ENCODE measurements at places on chromosomes 3 and 15.

- no peak overlapping the region for H3K27ac ChIP-seq
- H3K4me1 ChIP-seq = no peaks in the 10 kb centered on the region
- no peak for DNase-seq
- H3K27me3 ChIP-seq = peaks cover 38% of the 10 kb centered on the region
- H3K4me3 ChIP-seq = no peak overlapping the region
- H3K36me3 ChIP-seq = no peaks in the 10 kb centered on the region
Observed at GRCh38 chr15:74334127-74334526, 33.3 kb downstream of the CYP11A1 start.

DNA sequence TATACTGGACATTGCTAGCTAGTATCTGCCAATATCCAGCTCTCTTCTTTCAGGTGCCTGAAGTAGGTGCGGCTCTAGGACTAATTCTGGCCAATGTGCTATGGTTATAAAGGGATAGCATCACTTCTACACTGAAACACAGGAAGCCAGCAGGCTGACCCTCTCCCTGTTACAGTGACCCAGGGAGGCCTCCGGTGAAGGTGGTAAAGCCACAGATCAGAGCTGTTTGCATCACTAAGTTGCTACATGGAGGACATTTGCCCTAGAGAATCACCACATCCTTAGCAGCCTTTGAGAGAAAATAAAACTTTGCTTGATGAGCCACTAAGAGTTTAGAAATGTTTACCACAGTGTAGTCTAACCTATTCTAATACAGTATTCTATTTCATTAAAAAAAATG, 161.4 kb downstream of the CHST2 start:
- no peak overlapping the region for H3K4me3 ChIP-seq
- no peak overlapping the region for H3K27ac ChIP-seq
- H3K36me3 ChIP-seq = no peaks in the 10 kb centered on the region
- H3K27me3 ChIP-seq = no peaks in the 10 kb centered on the region

DNA sequence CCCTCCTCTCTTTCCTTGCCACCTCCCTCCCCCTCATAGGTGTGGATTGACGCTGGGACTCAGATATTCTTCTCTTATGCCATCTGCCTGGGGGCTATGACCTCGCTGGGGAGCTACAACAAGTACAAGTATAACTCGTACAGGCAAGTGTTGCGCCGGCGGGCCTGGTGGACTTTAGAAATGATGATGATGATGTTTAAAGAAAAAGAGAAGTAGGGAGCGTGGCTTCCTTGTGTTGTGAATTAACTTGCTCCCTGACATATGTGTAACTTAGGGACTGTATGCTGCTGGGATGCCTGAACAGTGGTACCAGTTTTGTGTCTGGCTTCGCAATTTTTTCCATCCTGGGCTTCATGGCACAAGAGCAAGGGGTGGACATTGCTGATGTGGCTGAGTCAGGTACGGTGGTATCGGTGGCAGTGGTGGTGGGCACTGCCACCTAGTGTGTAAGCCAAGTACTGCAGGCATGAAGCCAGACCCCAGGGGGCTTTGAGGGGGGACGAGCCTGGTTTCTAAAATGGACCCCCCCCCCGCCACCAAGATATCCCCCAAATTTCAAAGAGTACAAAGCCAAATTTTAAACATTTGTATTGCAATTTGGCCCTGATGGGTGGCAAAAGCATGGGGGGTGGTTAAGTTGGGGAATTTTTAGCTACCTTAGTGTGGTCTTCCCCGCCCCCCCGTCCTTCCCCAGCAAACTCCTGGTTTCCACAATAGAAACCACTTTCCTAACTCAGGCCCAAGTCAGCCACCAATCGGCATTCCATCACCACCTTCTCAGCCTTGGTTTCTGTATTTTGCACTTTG, 65.6 kb downstream of the SLC6A6 start:
- peaks cover 80% of the 10 kb centered on the region for H3K36me3 ChIP-seq
- H3K27ac ChIP-seq = no peak overlapping the region
- peaks cover 39% of the 10 kb centered on the region for H3K4me1 ChIP-seq
- no peak overlapping the region for H3K4me3 ChIP-seq
- H3K27me3 ChIP-seq = no peaks in the 10 kb centered on the region

DNA sequence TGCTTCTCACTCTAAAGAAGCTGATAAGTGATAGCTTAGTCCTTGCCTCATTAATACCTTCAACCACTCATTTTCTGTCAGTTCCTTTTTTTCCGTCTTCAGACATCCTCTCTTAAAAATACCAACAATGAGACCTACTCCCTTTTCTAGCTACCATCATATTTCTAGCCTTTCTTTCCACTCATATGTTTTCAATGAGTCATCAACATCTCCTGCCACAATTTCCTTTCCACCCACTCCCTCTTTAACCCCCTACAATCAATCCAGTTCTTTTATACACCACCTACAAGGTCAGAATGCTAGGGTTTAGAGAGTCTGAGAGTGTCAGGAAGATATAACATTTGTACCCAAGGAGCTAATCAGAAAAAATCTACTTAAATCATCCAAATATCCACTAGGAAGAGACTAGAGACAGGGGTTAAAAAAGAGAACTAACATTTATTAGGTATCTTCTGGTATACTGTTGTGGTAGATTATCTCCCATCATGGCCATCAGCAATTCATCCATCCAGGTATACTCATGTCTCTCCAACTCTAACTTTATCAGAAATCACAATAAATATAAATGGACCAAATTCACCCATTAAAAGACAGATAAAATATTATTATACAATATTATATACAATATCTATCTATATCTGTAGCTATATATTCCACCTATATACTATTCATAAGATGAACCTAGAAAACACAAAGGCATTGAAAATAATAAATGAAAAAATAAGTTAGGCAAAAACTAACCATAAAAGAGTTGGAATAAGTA, 42.5 kb downstream of the MYLK start:
- peaks cover 24% of the 10 kb centered on the region for H3K36me3 ChIP-seq
- no peaks in the 10 kb centered on the region for H3K27me3 ChIP-seq
- H3K4me3 ChIP-seq = peak overlapping the region; percentile 8
- no peak for DNase-seq
- peaks cover 2% of the 10 kb centered on the region for H3K4me1 ChIP-seq

DNA sequence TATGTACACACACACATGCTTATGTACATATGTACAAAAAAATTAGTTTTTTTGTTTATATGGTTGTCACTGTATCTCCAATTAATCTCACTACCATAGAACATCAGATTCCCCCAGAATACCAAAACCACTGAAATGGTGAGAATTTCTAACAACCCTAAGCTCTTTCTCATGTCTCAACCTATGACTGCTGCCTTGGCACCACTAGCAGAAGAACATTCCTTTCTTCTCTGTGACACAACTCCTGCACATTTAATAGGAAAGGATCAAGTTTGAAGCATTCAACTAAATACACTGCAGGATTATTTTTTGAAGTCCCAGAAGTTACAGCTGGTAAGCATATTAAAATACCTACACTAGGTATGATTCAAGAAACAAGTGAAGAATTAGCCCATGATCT, 109.6 kb downstream of the FAM174B start:
- no peak for DNase-seq
- no peak overlapping the region for H3K27ac ChIP-seq
- H3K36me3 ChIP-seq = no peaks in the 10 kb centered on the region
- no peaks in the 10 kb centered on the region for H3K4me1 ChIP-seq
- no peaks in the 10 kb centered on the region for H3K27me3 ChIP-seq
- no peak overlapping the region for H3K4me3 ChIP-seq

DNA sequence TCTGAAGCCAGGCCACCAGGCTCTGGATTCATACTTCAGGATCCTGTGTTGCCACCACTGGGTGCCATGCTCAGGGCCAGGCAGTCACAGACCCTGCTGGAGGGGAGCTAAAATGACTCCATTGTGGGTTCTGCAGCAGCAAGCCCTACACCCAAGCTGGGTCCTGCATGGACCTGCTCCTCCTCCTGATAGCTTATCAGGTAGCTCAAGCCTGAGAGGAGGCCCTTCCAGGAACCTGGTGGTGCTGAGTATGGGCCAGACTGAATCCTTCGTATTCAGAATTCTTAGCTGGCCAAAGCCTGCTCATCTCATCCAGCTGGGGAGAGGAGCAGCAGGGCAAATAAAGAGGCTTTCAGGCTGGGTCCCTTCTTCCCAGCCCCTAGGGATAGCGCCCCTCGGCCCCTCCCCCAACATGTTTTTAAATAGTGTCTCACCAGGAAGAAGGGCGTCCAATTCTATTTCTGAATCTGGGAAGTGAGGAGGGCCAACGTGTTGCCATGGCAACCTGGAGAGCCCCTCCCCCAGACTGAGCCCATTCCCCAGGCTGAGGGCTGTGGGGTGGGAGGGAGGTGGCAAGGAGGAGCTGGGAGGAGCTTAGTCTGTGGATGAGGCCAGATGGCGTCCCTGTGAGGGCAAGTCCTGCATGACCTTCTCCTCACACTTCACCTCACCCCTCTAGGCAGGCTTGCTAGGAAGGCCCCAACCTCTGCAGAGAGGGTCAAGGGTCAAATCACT, 11.0 kb upstream of the CAMKV start:
- H3K27me3 ChIP-seq = peaks cover 35% of the 10 kb centered on the region
- no peaks in the 10 kb centered on the region for H3K4me1 ChIP-seq
- H3K27ac ChIP-seq = no peak overlapping the region
- DNase-seq = no peak
- no peak overlapping the region for H3K4me3 ChIP-seq

DNA sequence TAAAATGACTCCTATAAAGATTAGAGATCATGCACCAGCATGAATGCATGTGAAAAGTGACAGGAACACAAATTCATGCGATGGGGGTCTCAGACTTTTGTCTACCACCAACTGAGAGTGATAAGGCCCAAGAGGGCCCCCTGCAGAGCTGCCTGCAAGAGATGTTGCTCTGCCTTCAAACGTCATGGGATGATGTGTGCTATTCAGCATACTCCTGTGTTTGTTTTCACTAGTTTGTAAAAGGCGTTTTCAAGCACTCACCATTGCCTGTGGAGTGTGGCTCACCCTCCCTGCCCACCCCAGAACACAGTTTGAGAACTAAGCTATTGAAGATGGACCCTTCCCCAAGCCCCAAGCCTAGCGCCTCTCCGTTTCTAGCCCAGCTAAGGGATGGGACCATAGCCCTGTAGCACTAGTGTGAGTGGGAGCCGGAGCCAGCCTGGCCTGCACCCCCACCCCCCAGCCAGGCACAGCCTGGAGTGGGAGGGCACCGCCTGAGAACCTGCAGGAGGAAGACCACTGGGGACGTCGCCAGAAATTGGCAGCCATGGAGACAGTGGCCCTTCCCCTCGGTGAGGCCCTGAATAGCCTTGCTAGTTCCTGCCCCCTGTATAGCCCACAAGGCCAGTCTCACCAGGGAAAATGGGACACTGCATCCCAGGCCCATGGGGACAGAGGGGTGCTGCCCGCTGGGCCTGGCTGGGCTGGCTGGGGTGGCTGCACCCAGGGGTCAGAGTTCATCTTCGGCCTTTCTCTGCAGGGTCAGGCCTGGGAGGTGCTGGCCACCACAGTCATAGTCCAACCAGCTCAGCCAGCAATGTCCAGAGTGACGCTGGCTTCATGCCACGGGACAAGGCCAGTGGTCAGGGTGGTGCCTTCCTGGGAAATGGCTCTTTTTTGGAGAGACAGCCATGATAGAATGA, 22.6 kb upstream of the KLF13 start:
- no peak overlapping the region for H3K27ac ChIP-seq
- no peak overlapping the region for H3K4me3 ChIP-seq
- peaks cover 25% of the 10 kb centered on the region for H3K27me3 ChIP-seq
- H3K4me1 ChIP-seq = peaks cover 5% of the 10 kb centered on the region
- no peak for DNase-seq

DNA sequence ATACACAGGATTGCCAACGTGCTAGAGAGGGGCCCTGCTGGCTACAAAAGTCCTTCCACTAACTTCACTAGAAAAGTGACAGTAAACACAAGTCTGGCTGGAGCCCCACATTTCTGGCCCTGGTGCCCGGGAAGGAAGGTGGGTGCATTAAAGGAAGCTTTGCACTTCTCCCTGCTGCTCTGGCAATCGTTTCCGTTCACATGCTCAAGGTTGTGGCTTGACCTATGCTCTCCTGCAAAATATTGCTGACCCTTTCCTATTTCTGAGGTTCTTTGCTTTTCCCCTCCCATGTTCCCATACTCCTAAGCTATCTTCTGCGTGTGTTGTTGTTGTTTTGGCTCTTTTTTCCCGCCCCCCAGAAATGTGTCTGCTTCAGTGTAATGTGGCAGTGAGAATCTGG, 9.1 kb upstream of the CCR3 start:
- no peak overlapping the region for H3K27ac ChIP-seq
- DNase-seq = no peak
- peaks cover 19% of the 10 kb centered on the region for H3K27me3 ChIP-seq
- H3K36me3 ChIP-seq = no peaks in the 10 kb centered on the region
- H3K4me3 ChIP-seq = no peak overlapping the region

DNA sequence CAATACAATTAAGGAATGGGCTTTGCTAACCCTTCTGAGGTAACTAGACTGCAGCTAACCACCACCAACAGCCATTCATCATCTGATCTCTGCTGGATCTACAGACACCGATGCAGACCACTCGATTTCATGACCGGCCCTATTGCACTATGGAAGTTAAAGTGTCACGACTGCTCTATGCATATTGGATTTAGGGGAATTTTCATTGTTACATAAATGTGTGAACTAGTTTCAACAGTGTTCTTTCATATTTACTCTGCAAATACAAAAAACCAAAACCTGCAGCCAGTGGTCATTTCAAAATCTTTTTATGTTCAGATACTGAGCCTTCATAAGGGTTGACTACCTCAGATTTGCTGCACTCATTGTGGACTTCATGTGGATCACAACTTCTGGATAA, 14.5 kb downstream of the CDV3 start:
- peaks cover 15% of the 10 kb centered on the region for H3K36me3 ChIP-seq
- no peak overlapping the region for H3K4me3 ChIP-seq
- no peak for DNase-seq
- H3K27me3 ChIP-seq = no peaks in the 10 kb centered on the region

- DNase-seq = no peak
- H3K4me3 ChIP-seq = no peak overlapping the region
- no peak overlapping the region for H3K27ac ChIP-seq
- H3K27me3 ChIP-seq = peaks cover 30% of the 10 kb centered on the region
- H3K36me3 ChIP-seq = no peaks in the 10 kb centered on the region
Observed at GRCh38 chr3:194856296-194856695, 170.6 kb downstream of the FAM43A start.

DNA sequence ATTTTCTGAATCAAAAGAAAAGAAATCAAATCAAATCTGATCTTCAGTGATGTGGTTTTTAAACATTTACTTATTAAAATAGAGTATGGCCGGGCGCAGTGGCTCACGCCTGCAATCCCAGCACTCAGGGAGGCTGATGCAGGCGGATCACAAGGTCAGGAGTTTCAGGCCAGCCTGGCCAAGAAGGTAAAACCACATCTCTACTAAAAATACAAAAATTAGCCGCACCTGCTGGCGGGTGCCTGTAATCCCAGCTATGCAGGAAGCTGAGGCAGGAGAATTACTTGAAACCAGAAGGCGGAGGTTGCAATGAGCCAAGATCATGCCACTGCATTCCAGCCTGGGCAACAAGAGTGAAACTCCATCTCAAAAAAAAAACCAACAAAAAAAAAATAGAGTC, 169.1 kb downstream of the ULK4 start:
- no peak for DNase-seq
- peaks cover 7% of the 10 kb centered on the region for H3K36me3 ChIP-seq
- no peaks in the 10 kb centered on the region for H3K27me3 ChIP-seq

All from mesenchymal stem cell (in vitro differentiated cells and primary cell).